PC-9 (cell line): ENCODE measurements at places on chromosomes 6 and 20. TPM values are rescaled to one million over a fixed set of nuclear protein-coding genes. Genes with fewer than 3 reads are reported as not detected.
A peak's percentile ranks its signal among the peaks of the same experiment; 100 is the strongest.

- DNase-seq: no peak
These were observed 10.1 kb upstream of the GMEB2 start for GRCh38 chr20:63636752-63637628.

DNA sequence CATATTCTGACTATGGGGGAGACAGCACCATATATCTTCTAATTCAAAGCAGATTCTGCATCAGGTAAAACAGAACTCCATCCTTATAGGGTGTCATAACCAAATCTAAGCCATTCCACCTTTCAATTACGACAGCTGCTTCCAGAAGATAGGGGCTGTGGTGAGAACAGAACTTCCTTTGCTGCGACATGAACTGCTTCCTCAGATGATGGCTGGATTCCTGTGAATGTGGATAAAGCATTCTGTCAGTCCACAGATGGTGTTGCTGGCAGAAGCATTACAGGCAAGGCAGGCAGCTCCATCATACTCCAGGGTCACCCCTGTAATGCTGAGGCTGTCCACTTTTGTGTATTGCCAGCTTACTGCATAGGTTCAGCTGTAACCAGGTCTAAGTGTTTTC, 172.1 kb upstream of the PROKR2 start:
- no peak for DNase-seq

- DNase-seq: no peak
These were observed 31.1 kb downstream of the EPM2A start for GRCh38 chr6:145704143-145704781.

- DNase-seq: no peak
These were observed 1.7 kb downstream of the PSMB8 start for GRCh38 chr6:32842021-32842650.

DNA sequence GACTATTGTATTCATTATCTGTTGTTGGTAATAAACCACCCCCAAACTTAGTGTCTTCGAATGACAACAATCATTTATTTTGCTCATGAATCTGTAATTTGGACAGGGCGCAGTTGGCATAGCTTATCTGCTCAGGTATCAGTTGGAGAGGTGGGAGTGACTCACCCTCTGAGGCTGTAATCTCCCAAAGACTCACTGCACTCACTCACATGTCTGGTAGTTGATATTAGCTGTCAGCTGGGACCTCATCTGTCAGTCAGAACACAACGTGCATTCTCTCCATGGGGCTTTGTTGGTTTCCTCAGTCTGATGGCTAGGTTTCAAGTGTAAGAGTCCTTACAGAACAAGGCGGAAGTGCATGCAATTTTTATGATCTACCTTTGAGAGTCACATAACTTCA, 219.0 kb upstream of the PRND start:
- no peak for DNase-seq

GRCh38 chr20:53829724-53830521, 236.3 kb upstream of the ZNF217 start:
- peak; percentile 7 for DNase-seq

GRCh38 chr20:53080969-53081871, 109.1 kb downstream of the TSHZ2 start:
- DNase-seq: no peak

GRCh38 chr20:46512943-46513844, at the start of gene ZNF334:
Gene ZNF334, minus strand, starts transcription at chr20:46513559. Its CDS starts 1,457 bp downstream, at chr20:46512102.
- peak; percentile 28 for DNase-seq

GRCh38 chr20:12414446-12415274, 497.0 kb downstream of the BTBD3 start:
- DNase-seq: peak; percentile 25

Gene PLN
- not detected in 2 replicates for total RNA-seq

Gene RPS6KA2
- 18.5 and 20.6 TPM in 2 replicates for total RNA-seq

Gene GNMT
- 0.57 TPM in 1 of 2 replicates, not detected in the other for total RNA-seq

Gene LRRN4
- 0.23 and 0.72 TPM in 2 replicates for total RNA-seq

Gene FAM83C
- total RNA-seq: not detected in 2 replicates
